Hepatic stellate cell (primary cell): ENCODE measurements at places on chromosomes 2 and 18.
A peak's percentile ranks its signal among the peaks of the same experiment; 100 is the strongest.

DNA sequence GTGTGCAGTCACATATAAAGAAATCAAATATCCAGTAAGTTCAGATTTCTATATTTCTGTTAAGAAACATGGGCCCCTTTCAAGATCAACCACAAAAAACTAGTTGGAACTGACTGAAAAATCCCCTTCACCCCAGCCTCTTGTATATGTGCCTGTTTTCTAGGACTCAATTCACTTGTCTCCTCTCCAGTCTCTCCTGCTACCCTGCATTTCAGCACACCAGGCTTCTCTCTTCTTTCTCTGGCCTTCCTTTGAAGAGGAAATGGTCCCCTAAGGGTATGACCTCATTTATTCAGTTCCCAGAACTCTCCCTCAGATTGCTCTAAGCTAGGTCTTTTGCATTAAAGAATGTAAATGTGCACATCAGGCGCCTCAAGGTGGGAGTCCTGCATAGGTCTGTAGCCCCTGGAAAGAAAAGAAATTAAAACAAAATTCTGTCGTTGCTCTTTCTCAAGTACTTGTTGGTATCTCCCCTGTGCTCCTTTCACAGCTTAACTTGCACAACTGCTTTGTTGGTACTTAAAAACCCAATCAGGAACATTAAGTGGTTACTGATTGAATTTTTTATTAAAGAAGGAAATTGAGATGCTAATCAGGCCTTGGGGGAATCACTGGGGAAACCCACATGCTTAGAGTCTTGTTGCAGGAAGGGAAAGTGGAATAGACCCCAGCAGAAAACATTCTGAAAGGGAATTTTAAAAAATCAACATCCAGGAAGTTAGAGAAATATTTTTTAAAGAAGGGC is 278.4 kb downstream of the AGPS start:
- DNase-seq: no peak

GRCh38 chr18:69626171-69626570 is 225.5 kb downstream of the DOK6 start:
- no peak for DNase-seq

DNA sequence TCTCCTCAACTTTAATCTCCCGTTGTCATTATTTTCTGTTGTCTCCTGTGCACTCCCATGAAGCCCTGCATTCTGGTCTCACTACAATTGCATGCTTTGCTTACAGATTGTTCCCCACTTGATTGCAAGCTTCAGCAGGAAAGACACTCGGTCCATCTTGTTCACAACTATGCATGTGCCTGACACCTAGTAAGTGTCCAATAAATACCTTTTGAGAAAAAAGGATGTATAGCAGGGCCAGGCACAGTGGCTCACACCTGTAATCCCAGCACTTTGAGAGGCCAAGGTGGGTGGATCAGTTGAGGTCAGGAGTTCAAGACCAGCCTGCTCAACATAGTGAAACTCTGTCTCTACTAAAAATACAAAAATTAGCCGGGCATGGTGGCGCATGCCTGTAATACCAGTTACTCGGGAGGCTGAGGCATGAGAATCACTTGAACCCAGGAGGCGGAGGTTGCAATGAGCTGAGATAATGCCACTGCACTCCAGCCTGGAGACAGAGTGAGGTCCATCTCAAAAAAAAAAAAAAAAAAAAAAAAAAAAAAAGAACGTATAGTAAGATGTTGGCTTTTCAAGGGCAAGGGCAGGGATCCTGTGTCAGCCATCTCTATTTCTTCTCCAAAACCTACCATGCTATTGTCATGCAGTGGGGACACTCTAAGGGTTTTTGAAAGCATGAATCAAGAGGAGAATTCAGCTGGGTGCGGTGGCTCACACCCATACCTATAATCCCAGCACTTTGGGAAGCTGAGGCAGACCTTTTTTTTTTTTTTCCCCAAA is 338.3 kb downstream of the MYCN start:
- DNase-seq: no peak

- no peak for DNase-seq
These were observed 7.3 kb downstream of the DES start for GRCh38 chr2:219425238-219426067.

- DNase-seq: no peak
These were observed 280.3 kb upstream of the ZSWIM2 start for GRCh38 chr2:187129306-187129705.

- DNase-seq: no peak
These were observed 34.9 kb downstream of the FEZ2 start for GRCh38 chr2:36562973-36563532.

GRCh38 chr2:149355716-149356422 is 25.5 kb downstream of the LYPD6 start:
- no peak for DNase-seq

DNA sequence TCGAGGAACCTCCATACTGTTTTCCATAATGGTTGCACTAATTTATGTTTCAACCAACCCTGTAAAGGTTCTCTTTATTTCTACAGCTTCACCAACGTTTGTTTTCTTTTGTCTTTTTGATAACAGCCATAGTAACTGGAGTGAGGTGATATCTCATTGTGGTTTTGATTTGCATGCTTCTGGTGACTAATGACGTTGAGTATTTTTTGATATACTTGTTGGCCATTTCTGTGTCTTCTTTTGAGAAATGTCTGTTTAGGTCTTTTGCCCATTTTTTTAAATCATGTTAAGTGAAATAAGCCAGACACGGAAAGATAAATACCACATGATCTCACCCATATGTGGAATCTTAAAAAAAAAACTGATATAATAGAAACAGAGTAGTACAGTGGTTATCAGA is 74.8 kb upstream of the SMIM21 start:
- DNase-seq: no peak

DNA sequence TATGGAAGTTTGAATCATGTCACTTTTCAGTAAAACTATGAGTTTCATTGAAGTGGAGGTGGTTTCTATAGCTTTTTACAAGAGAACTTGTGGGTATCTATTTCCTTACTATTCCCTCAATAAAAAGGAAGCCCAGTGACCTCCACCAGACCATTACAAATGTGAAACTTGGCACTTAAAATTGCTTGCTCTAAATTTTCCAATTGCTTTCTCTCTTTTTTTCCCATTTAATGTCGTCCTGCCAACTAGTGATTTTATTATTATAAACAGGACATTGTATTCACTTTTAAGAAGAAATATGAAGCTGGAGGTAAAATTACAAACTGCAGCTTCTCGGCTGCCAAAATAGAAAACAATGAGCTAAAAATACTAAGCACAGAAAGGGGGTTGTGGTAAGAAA is 208.2 kb upstream of the ALPP start:
- DNase-seq: no peak

GRCh38 chr2:38797250-38797676 is 19.3 kb downstream of the GEMIN6 start:
- no peak for DNase-seq

DNA sequence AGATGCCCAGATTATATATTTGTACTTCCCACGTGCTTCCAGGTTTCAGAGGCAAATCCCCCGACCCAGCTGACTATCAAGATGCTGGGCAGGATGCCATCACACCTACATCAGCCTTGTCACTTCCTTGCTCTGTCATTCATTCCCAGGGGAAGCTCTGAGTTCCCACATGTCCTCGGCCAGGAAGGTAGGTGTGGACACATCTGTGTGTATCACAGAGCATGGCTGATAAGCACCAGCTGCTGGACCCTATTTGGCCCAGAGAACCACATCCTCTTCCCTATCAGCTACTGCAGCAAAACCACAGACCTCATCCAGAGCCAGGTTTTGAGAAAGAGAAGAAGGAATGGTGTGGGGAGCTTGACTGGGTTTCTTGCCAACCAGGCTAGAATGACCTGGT is 31.9 kb upstream of the ITGA6 start:
- no peak for DNase-seq

DNA sequence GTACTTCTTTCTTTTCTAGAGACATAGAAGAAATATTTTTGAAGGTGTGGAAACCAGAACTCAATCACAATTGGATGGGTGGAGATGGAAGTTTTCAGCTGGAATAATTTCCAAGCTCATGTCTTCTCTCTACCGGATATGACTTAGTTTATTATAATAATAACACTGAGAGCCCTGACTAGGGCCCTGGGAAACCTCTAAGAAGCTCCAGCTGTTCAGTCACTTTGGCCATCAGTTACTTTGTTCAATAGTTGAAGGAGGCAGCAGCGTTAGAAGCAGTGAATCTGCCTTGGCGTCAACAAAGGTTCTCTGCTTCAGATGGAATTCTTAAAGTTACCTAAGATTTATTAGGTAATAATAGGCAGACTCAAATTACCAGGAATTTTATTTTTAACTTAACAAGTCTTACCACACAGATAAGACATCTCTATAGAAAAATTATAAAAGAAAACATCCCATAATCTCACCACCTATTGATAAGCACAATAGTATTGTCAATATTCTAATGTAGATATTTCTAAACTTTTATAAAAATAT is 293.8 kb upstream of the CHAC2 start:
- no peak for DNase-seq

DNA sequence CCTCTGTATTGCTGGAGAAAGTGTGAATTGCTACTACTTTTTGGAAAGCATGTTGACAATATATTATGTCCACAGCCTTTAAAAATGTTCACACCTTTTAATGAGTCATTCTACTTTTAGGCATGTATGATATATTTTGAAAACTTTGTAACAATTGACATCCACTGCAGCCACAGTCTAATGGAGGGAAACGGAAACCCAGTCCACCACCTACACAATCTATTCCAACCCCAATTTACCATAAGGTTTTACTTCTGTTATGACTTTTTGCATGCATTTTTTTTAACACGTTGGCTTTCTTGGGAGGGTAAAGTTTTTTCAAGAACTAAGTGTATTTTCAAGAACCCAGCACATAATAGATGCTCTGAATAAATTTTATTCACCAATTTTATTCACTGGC is 38.5 kb upstream of the ATP8B1 start:
- no peak for DNase-seq

DNA sequence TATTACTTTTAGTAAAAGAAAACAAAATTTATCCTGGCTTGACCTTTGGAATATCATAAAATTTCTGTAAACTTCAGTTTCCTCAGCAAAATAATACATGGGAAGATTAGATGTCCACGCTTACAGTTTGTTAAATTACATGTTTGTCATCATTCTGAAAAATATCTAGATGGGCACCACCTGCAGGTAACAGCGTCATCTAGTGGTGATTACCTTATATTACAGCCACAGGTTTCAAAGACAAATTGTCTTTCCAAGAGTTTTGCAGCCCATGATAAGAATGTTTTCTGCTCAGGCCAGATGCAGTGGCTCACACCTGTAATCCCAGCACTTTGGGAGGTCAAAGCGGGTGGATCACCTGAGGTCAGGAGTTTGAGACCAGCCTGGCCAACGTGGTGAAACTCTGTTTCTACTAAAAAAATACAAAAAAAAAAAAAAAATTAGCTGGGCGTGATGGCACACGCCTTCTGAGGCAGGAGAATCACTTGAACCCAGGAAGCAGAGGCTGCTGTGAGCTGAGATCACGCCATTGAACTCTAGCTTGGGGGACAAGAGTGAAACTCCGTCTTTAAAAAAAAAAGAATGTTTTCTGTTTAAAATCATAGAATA is 96.3 kb upstream of the RASGRP3 start:
- DNase-seq: no peak

GRCh38 chr2:26466662-26467310 is 11.1 kb downstream of the OTOF start:
- no peak for DNase-seq

GRCh38 chr2:155872396-155872795 is 460.1 kb downstream of the NR4A2 start:
- no peak for DNase-seq

DNA sequence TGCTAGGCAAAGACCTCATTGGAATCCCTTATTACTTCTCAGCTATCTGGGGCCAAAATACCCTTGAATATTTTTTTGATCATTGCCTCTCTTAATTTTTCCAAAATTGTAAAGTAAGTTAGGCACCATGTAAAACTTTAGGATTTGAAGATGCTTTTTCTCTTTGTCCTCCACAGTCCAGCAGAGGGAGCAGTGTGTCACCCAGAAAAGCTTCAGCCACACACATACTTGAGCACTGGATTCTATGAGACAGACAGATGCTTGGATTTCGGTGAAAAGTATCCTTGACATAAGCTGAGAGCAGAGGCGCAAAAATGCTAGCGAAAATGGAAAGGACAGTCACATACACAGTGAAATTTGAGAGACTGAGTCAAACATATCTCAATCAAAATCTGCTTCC is 74.7 kb upstream of the KCNJ3 start:
- no peak for DNase-seq

- no peak for DNase-seq
These were observed 34.0 kb downstream of the UXS1 start for GRCh38 chr2:106159866-106160785.

GRCh38 chr2:222797261-222797660 is 63.6 kb upstream of the ACSL3 start:
- peak; percentile 40 for DNase-seq

DNA sequence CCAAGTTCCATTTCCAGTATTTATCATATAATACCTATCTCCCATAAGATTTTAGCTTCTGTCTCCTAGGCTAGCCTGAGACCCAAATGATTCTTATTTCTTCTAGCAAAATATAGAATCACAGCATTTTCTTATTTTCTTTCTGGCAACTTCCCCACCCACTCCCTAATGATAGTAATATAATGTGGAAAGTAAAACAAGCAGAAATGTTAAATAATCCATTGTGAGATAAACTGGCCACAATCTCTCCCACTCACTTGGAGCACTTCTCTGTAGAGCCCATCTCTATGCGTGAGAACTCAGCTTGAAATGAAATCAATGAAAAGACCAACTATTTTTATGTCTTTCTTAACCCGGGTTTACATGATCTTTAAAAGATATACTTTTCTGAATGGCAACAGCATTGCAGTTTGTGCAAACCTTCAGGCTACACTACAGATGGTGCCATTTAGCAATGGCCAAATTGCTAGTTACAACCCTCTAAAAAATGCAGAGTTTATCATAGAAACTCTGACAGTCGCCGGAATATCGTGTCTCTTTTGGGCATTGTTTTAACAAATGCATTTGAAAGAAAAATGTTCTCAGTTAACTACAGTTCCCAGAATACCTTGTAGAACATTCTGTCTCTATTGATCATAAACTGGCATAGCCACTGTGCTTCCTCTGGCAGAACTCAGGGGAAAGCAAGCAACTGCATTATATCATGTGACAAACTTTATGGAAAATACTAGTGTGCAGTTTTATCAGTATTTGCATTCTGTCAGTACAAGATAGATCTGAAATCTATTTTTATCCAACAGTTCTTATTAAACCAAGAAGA is 1407.4 kb upstream of the ZEB2 start:
- DNase-seq: no peak

DNA sequence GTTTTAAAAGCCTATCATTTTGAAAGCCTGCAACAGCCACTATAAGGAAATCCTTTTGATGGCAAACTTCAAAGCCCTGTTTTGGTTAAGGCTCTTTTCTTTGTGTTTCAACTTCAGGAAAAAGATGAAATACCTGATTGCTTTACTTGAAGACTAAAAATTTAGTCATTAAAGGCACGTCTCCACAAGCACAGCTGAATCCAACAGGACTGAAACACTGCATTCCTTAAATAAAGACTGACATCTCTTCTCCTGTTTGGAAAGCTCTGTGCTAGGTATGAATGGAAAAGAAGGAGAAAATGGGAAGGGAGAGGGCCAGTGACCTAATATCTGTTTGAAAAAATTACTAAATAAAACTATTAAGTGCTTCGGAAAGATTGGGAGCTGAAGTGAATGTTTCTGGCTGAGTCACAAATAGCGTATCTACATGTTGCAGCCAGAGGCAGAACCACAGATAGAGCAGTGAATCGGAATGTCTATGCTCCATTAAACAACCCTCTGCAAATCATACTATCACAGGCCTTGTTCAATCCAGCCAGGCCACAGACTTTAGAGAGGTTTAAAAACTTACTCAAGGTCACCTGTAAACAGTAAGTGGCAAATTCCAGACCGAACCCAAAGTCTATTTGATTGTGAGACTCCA is 21.1 kb upstream of the RALBP1 start:
- no peak for DNase-seq

GRCh38 chr2:41042343-41042742 is 590.5 kb upstream of the SLC8A1 start:
- no peak for DNase-seq
